ENCODE measurements at places on chromosomes 11 and 22.

GRCh38 chr11:130652671-130653335 lies 204.4 kb downstream of the ADAMTS15 start:
- DNase-seq: no peak

GRCh38 chr11:69089258-69089657 lies 40.5 kb downstream of the TPCN2 start:
- DNase-seq: no peak

DNA sequence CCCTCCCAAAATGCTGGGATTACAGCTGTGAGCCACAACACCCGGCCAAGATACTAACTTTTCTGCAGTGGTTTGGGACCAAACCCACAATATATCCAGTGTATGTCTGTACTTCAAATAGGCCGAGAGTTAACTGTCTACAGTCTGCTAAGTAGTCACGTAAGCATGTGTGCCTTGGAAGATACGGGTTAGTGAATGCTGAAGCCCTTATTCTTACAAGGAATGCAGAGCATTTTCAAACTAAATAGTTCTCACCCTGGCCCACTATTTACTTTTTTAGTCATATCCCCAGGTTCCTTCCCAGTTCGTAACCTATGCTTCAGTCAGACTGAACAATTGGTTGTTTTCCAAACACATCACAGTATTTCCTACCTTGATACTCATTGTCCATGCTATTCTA lies 176.0 kb downstream of the WNT11 start:
- no peak for DNase-seq

DNA sequence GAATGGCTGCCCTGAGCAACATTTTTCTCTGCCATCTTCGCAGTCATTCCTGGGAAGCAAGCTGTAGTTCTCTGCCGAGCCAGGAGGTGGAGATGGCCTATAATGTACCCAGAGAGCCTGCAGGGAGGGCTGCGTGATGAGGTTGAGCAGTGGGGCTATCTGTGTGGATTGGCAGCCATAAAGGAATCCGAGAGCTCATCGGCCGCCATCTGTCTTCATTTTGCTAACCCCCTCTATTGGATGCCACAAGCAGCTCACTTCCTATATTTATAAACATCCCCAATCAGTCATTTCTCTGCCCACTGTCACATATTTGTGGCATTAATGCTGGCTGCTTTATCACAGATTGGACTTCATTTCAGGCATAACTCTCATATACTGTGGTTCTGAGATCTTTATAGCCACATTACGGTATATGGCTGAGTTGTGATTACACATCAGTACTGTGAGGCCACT lies 209.5 kb downstream of the NTM start:
- DNase-seq: no peak

GRCh38 chr11:41996533-41996932 lies 537.1 kb upstream of the LRRC4C start:
- DNase-seq: no peak

DNA sequence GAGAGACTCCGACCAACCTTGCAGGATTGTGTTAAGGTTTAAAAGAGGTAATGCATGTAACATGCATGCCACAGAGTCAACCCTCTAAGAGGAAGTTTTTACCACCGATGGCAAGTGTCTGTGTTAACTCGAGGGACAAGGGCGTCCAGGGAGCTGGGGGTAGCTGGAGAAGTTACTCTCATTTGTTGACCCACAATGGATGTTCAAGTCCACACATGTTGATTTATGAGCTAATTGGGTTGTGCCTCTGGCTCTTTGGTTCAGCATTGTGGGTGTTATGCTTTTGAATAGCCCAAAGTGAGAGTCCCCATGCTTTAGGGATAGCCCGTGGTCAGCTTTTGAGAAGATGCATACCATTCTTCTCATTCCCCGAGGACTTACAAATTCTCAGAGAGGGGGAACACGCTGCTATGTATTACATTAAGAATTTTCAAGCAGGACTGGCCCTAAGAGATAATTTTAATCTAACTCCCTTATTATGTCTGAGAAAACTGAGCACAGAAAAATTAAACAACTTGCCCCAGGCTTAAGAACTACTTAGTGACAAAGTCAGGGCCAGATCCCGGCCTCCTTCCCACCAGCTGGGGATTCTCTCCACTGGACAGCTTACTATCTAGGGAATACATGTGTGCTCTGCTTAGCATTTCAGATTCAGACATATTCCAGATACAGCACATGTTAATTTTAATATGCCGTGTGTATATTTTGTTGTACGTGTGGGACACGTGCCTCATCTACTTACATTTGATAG lies 5.2 kb upstream of the PLET1 start:
- no peak for DNase-seq

- no peak for DNase-seq
Measured at GRCh38 chr11:96338910-96339705, 3.9 kb downstream of the MAML2 start.
